T-cell (primary cell): ENCODE measurements at places on chromosomes 2 and 18. TPM values are rescaled to one million over a fixed set of nuclear protein-coding genes. Genes with fewer than 3 reads are reported as not detected.

Gene GALR1
- not detected for total RNA-seq

DNA sequence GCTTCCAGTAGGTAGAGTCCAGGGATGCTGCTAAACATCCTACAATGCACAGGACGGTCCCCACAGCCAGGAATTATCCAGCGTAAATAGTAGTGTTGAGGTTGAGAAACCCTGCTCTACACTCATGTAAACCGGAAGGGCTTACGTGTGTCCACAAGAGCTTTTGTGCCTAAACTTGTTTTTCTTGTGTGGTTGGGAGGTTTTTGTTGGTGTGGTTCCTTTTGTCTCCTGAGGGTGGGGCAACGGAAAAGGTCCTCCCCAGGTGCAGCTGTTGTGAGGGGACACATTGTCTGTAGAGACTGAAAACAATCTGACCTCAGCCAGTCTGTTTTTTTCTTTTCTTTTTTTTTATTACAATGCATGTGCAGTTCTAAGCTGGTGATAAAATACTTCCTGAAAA lies 72.7 kb upstream of the MGAT5 start:
- DNase-seq, result peak; percentile 59

DNA sequence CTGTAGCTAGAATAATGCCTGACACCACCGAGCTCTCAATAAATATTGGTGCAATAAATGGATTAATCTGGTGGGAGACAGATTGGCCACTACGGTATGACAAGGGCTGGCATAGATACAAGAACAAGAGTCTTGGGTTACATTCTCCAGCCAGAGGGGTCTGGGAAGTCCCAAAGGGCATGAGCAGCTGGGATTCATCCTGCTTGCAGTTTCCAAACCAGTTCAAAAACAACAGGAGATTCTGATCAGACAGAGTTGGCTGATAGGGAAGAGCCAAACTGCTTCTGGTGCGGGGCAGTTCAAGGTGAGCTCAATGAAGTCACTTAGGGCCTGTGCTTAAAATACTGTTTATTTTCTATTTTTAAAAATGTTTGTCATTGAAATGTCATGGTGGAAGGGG lies 266.9 kb downstream of the TNS1 start:
- no peak for DNase-seq

DNA sequence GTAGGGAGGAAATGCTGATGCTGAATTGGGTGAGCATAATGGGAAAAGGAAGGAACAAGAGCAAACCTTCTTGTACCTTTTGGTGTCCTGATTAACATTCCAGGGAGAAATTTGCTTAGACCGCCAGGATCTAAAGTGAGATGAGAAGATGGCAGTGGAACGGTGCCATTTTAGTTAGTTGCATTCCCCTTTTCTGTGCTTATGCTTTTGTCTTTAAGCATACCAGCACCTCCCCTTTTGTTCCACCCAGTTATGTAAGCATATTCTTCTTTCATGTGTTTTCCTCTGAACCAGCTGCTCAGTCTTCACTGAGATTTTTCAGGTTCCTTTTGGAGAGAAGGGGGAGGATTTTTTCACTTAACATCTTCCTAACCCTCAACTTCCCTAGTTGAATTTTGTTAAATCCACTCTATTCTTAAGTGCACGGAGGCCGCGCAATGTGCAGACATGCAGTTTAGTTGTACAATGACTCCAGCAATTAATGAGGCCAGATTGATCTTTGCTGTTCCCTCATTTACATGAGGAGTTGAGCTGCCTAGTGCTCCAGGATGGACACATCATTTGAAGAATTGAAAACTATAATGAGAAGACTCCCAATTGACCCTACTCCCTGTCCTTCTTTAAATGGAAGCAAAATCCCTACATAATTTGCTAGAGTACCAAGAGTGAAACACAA lies 73.9 kb downstream of the MAP4K4 start:
- no peak for DNase-seq

- DNase-seq, result peak; percentile 81
Measured at GRCh38 chr2:171574149-171574795, 52.0 kb downstream of the CYBRD1 start.

- DNase-seq, result no peak
Measured at GRCh38 chr2:69709290-69709689, 32.6 kb upstream of the ANXA4 start.

Gene PCGF1
- total RNA-seq, result 18.7 TPM

GRCh38 chr2:23050388-23050787 lies 334.6 kb upstream of the KLHL29 start:
- DNase-seq, result no peak

Gene GAL3ST2
- not detected for total RNA-seq

DNA sequence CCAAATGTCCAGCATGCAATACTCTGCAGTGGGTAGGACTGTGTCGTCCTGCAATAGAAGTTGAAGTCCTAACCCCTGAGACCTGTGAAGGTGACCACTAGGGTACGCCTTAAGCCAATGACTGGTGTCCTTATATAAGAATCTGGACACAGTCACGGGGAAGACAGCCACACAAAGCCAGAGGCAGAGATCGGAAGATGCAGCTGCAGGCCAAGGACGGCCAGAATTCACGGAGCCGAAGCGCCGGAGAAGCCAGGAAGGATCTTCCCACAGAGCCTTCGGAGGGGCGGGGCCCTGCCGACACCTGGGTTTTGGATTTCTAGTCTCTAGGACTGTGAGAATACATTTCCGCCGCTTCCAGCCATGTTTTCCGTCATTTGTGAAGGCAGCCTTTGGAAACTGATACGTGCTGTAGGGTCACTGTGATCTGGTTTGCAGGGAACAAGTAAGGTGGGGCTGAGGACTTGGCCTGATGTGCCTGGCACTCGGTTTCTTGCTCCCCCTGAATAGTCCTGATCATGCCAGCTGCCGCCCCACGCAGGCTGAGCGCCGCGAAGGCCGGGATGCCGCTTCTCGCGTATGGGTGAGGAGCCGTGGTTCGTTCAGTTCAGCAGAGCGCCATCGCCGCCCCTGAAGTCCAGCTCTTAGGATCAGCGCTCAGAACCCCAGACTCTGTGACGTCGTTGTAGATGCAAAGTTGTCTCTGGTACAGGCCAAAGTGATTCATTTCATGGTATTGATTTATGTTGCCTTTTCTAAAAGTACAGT lies 38.7 kb downstream of the PTGR3 start:
- DNase-seq, result no peak

DNA sequence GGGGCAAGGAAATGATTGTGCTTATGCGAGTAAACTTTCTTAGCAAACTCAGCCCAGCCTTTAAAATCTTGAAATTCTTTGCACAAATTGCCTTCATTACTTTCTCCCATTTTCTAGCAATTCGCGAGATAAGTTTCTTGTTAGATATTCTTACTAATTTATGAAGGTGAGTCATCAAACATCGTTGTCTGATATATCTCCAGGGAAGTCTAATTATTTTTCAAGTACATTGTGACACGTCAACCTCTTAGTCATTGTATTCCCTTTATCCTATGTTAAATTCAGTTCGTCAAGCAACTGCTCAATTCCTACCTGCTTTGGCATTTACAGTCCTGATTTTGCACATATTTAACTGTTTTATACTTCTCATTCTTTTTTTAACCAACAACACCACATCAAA lies 854.5 kb upstream of the CRIM1 start:
- DNase-seq, result no peak

Gene PLEKHH2
- total RNA-seq, result 2.2 TPM

GRCh38 chr2:176175709-176176607 lies 12.5 kb upstream of the HOXD1 start:
- no peak for DNase-seq

Gene DAW1
- not detected for total RNA-seq

Gene EVA1A
- not detected for total RNA-seq

- no peak for DNase-seq
Measured at GRCh38 chr2:61967262-61967661, 61.8 kb downstream of the COMMD1 start.

DNA sequence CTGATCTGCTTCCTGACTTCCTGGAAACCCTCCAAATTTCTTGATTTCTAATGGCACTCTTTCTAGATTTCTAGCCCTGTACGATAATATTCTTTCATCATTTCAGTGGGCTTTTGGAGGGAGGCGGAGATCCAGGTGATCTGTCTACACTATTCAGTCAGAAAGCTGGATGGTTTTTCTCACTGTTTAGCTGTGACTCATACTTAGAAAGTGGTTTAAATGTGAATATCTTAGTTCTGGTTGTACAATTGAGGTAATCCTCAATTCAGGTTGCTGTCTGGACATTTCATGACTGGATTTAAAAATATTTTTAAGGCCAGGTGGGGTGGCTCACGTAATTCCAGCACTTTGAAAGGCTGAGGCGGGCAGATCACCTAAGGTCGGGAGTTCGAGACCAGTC lies 20.8 kb downstream of the SEH1L start:
- no peak for DNase-seq
